PC-9 (cell line): ENCODE measurements at places on chromosomes 11 and 22. TPM values are rescaled to one million over a fixed set of nuclear protein-coding genes. Genes with fewer than 3 reads are reported as not detected.

The PTPRCAP gene
- 1.2 and 1.3 TPM in 2 replicates for total RNA-seq

The P2RX3 gene
- not detected in 2 replicates for total RNA-seq

DNA sequence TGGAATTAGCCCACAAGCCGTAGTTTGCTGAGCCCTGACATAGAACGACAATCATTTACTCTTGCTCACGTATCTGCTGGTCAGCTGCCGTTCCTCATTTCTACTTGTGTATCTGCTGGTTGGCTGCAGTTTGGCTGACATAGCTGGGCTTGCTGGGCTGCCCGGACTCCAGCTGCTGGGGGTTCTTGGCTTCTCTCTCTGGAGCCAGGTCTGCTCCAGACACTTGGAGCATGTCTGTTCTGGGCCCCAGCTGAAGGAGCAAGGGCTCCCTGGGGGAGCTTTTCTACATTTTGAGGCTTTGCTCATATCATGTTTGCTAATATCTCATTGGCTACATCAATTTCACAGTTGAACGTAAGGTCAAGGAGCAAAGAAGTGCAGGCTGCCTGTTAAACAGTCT lies 47.3 kb downstream of the PRDM11 start:
- no peak overlapping the region for H3K4me3 ChIP-seq
- no peaks in the 10 kb centered on the region for H3K36me3 ChIP-seq
- no peaks in the 10 kb centered on the region for H3K4me1 ChIP-seq
- peaks cover 15% of the 10 kb centered on the region for H3K27me3 ChIP-seq

- no peaks in the 10 kb centered on the region for H3K36me3 ChIP-seq
- no peak overlapping the region for H3K27ac ChIP-seq
- H3K27me3 ChIP-seq = no peaks in the 10 kb centered on the region
- no peaks in the 10 kb centered on the region for H3K4me1 ChIP-seq
These were observed 117.9 kb downstream of the ATG16L2 start for GRCh38 chr11:72932132-72932570.

GRCh38 chr22:42065438-42066125 lies 5.0 kb downstream of the NAGA start:
- DNase-seq = no peak
- no peaks in the 10 kb centered on the region for H3K27me3 ChIP-seq
- H3K4me3 ChIP-seq = no peak overlapping the region
- no peak overlapping the region for H3K27ac ChIP-seq
- peaks cover 8% of the 10 kb centered on the region for H3K4me1 ChIP-seq
